ENCODE measurements at places on chromosomes 7 and 10.

DNA sequence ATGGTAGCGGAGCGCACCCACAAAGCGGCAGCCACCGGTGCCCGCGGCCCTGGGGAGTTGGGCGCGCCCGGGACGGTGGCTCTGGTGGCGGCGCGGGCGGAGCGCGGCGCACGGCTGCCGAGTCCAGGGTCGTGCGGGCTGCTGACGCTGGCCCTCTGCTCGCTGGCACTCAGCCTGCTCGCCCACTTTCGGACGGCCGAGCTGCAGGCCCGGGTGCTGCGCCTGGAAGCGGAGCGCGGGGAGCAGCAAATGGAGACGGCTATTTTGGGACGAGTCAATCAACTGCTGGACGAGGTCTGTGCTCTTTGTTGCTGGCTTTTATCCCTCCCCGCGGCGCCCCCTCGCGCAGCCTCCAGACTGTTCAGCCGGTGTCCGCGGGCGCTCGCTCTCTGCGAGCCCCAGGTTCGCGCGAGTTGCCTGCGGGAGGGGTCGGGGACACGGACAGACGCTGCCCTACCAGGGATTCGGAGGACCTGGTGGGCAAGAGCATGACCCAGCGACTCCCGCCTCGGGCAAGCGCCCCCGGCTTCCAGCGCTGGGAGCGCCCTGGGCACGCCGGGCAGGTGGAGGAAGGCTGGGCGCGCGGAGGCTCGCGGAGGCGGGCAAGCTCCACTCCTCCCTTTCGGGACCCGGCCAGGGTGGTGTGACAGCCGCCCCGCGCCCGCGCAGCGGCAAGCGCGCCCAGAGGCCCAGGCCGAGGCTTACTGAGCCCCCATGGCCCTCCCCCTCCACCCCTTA, 887 bp downstream of the COL13A1 start:
- DNase-seq: no peak

GRCh38 chr10:131641231-131641630, 259.6 kb upstream of the PPP2R2D start:
- no peak for DNase-seq

DNA sequence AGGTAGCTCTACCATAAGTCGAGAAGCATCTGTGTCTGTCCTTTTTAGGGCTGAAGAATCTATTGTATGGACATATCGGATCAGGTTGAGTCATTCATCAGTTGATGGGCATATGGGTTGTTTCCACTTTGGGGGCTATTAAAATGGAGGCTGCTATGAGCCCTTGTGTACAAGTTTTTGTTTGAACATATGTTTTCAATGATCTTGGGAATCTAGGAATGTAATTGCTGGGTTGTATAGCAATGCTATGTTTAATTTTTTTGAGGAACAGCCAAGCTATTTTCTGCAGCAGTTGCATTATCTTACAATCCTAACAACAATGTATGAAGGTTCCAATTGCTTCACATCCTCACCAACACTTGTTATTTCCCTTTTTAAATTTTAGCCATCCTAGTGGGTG, 46.4 kb upstream of the HABP2 start:
- no peak for DNase-seq

- no peak for DNase-seq
These were observed 223.6 kb downstream of the MDFIC start for GRCh38 chr7:115145512-115145911.

DNA sequence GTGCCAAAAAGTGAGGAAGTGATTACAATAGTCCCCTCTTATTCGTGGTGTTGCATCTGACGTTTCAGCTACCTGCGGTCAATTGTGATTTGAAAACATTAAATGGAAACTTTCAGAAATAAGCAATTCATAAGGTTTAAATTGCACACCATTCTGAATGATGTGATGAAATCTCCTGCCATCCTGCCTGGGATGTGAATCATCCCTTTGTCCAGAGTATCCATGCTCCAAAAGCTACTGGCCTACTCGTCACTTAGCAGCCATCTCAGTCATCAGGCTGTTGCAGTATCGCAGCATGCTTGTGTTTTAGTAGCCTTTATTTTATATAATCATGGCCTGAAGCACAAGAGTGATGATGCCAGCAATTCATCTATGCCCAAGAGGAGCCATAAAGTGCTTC, 97.7 kb upstream of the CDCA7L start:
- no peak for DNase-seq

DNA sequence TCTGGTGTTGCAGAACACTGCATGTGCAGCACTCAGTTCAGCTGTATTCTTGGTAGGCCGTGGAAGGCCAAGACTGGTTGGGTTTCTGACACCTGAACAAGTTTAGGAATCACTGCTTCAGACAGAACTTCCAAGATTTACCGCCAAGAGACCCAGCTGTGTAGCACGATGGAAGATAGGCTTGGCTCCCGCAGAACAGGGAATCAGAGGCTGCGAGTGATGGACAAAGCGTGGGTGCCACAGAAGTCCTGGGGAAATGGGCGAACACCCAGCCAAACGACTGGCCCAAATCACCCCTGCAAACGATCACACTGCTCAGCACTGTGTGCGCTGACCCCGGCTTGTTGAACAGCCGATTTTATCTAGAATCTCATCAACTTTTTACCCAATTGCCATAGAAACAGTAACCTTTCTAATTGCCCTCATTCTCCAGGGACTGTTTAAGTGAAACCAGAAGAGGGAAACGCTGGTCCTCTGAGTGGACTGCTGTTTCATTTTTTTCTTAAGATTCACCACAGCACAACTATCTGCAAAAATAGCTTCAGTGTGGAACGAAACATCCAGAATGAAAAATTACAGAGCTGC, 17.9 kb downstream of the ZFAND2A start:
- DNase-seq: no peak

DNA sequence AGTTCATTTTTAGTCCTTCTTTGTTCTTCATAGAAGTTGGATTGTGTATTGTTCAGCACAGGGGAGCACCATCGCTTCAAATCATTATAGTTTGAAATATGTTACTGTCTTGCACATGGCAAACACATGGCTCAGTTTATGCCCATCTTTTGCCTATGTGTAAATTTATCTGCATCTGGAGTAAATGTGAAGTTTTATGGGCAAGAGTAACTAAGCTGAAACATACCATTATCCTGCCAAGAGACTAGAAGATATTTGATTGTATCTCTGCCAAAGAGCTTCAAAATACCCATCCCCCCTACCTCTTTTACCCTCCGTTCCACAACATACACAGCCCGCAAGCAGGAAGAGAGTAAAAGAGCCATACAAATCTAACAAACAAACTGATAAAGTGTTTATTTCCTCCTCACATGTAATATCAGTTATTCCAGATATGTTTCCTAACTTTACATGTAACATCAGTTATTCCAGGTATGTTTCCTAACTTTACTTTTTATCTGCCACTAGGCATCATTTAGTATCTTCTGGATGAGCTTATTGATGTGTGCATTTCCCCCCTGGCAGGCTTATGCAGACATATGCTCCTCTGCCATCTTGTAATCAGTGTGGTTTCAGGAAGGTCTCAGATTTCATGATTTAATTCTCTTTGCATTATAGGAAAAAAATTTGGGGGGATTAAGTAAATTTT, 127.7 kb downstream of the SRI start:
- no peak for DNase-seq

DNA sequence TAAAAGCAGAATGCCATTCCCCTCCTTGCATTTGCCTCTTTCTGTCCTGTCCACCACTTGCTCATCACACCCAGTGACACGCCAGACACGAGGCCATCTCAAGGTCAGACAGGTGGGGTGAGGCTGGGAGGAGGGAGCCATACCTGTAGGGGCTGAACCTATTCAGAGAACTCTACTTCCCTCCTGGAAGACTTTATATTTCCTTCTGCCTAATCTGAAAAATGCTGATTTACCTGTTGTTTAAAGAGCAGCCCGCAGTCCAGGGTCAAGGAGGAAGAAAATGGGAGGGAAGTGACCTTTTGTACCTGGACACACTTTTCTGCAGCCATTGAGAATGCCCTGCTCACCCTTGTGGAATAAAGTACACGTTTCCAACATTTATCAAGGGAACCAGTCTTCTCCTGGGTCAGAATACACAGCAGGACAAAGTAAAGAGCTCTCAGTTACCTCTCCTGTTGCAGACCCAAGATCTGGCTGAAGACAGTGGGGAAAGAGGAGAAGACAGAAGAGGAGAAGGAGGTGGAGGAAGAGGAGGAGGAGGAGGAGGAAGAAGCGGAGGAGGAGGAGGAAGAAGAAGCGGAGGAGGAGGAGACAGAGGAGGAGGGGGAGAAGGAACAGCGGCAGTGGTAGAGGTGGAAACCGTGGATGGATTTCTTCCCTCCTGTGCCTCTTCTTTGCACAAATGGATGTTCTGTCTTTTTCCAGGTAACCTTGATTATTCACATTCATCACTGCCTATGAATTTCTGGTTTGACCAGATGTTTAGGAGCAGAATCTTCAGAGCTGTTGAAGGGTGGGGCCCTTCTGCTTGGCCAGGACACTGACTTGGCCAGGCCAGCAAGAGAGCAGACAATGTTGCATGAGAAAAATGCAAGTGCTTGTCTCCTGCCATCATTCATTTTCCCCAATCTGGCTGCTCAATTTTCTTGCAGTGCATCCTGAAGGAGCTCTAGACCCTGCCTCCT, 1.2 kb upstream of the BLNK start:
- no peak for DNase-seq

GRCh38 chr7:123998921-123999320, 33.9 kb downstream of the TMEM229A start:
- no peak for DNase-seq

- no peak for DNase-seq
These were observed 45.5 kb upstream of the RNF148 start for GRCh38 chr7:122748195-122748594.

DNA sequence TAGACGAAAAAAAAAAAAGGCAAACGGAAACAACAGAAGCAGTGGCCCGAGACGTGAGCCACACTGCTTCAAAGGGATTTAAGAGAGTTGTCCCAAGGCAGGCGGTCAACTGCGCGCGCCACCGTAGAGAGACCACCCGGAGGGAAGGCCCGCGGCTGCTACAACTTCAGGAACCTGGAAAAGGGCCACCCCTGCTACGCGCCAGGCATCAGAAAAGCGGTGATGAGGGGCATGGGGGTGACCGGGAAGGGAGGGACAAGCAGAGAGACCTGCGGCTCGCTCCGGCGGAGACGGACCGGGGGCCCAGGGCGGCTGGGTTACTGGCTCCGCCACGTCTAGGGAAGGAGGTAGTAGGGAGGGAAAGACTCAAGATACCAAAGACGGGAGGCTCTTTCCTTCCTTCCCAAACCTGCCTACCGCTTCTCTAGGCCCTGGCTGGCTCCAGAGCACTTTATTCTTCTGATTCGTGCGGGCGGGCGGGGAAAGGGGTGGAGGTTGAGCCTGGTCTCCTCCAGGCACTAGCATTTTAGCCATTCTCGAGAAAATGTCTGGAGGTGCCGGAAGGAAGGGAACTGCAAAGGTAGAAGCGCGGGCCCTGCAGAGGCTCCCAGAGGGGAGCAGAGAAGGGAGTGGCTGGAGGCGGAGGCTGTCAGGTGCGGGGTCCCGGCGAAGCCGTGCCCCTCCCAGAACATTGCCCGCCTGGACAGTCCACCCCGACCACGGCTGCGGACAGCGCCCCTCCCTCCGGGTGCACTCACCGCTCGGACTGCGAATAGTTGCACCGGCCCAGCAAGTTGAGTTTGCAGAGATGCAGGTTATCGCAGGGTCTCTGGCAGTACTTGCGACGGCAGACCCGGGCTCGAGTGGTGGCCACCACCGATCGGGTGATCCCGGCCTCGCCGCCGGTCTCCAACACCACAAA, 993 bp downstream of the ZC3HAV1 start:
- DNase-seq: no peak

DNA sequence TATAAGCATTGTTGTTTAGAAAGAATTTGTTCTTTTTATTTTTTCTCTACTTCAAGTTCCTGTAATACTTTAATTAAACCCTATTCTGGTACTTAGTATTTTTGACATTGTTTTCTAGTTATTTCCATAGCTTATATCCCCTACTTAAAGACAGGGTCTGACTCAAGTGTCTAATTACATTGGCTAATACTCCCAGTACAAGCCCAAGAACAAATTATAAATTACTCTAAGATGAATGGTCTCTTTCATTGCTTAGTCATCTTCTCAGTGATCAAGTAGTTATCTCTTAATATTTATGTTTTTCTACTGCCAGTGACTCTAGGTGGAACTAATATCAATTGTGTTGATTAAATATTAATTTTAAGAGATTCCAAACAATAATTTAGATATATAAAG, 21.6 kb downstream of the AHR start:
- DNase-seq: no peak

GRCh38 chr7:150845421-150845861, 6.9 kb upstream of the AOC1 start:
- DNase-seq: no peak

GRCh38 chr7:36303202-36304098, 86.2 kb upstream of the ANLN start:
- DNase-seq: peak; percentile 57

GRCh38 chr7:116715077-116715476, 43.1 kb downstream of the MET start:
- no peak for DNase-seq

GRCh38 chr10:18659819-18660535, 746 bp downstream of the ARL5B start:
- DNase-seq: no peak

- no peak for DNase-seq
These were observed 109.4 kb upstream of the ZNF92 start for GRCh38 chr7:65264258-65264657.

DNA sequence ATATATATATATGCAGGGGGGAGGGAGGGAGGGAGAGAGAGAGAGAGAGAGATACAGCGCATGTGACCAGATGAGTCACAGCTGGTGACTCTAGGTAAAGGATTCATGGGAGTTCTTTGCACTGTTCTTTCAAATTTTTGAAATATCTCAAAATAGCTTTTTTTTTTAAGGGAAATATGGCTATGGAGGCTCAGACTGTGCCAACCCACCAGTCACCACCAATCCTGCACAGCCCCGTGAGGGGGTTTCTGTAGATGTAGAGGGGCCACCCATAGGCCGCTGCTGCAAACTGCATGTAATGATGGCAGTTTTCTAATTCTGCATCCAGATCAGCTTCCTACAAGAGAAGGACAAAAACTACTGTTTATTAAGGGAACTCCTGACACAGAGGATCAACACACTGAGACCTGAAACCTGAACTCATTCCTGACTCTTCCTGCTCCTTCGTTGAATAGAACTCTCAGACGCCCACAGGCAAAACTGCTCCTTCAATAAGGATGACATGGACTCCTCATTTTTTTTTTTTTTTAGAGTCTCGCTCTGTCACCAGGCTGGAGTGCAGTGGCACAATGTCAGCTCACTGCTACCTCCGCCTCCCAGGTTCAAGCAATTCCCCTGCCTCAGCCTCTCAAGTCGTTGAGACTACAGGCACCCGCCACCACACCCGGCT, 17.3 kb downstream of the DAGLB start:
- no peak for DNase-seq

DNA sequence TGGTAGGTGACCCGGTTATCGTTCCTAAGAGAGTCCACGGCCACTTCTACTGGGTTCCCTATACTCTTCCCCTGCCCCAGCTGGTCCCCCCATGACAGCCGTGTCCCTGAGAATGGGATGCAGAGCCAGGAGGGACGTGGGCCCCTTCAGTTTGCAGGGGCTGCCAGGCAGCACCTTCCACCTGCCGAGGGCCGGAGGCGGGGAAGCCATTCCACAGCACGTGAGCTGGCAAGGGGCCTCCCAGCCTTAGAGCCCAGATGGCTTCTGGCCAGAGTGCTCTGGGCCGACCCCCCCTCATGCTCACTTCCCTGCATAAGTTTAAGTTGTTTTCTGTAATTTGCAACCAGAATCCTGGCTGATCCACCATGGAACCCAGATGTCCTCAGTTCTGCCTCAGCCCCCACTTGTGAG, 39.0 kb downstream of the DIP2C start:
- no peak for DNase-seq

GRCh38 chr10:93030409-93030808, 30.2 kb upstream of the CYP26C1 start:
- no peak for DNase-seq

- no peak for DNase-seq
These were observed 153.7 kb downstream of the CDK14 start for GRCh38 chr7:90749774-90750173.

Measured in NCI-H2081 treated with DMSO at 0.1 percent for 48 hours (cell line).